ENCODE measurements at places on chromosomes 4 and X.

DNA sequence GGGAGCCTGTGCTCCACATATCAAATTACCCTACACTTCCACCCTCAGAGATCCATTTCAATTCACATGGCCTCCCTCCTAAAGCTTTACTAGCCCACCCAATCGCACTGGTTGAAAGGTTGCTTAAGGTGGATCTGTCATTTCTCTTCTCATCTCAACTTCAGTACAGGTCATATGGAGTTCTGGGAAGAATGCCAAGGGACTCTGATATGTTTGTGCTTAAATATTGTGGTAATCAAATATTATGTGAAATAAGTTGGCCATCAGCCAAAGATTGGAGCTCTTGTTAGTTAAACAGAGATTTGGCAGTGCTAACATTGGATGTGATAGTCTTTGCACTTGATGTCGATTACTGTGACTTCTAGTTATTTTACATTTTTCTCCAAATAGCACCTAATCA is 20.5 kb downstream of the SEPTIN6 start:
- no peak overlapping the region for H3K4me3 ChIP-seq
- no peak for DNase-seq
- H3K4me1 ChIP-seq, result peaks cover 15% of the 10 kb centered on the region
- H3K27me3 ChIP-seq, result no peaks in the 10 kb centered on the region
- peaks cover 54% of the 10 kb centered on the region for H3K36me3 ChIP-seq

GRCh38 chr4:79597266-79597665 is 189.2 kb upstream of the GK2 start:
- H3K4me3 ChIP-seq, result no peak overlapping the region
- no peak overlapping the region for H3K27ac ChIP-seq
- peaks cover 13% of the 10 kb centered on the region for H3K27me3 ChIP-seq
- no peak for DNase-seq

- H3K27me3 ChIP-seq, result peaks cover 5% of the 10 kb centered on the region
- H3K27ac ChIP-seq, result peak overlapping the region; percentile 92
- no peaks in the 10 kb centered on the region for H3K36me3 ChIP-seq
- H3K4me3 ChIP-seq, result peak overlapping the region; percentile 41
- H3K4me1 ChIP-seq, result peaks cover 27% of the 10 kb centered on the region
Measured at GRCh38 chr4:182975806-182976205, 58.6 kb upstream of the DCTD start.

DNA sequence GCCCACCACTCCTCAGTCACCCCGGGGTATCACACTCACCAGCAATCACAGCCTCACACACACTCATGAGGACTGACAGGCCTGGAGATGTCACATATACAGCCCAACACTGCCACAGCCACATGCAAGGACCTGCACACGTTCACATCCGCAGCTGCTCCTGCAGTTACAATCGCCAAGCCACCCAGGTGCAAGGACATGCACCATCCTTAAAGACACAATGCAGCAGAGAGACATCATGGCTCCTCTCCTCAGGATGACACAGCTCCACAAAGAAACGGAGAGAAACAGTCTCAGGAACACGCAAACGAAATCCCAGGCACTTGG is 1.1 kb downstream of the PCSK1N start:
- H3K27me3 ChIP-seq, result peaks cover 50% of the 10 kb centered on the region
- H3K4me1 ChIP-seq, result peaks cover 10% of the 10 kb centered on the region
- no peak overlapping the region for H3K27ac ChIP-seq
- H3K4me3 ChIP-seq, result peak overlapping the region; percentile 69
- DNase-seq, result no peak
- no peaks in the 10 kb centered on the region for H3K36me3 ChIP-seq

GRCh38 chrX:81708487-81708886 is 506.6 kb downstream of the SH3BGRL start:
- no peaks in the 10 kb centered on the region for H3K27me3 ChIP-seq
- DNase-seq, result no peak
- H3K4me3 ChIP-seq, result no peak overlapping the region
- no peak overlapping the region for H3K27ac ChIP-seq
- no peaks in the 10 kb centered on the region for H3K4me1 ChIP-seq

DNA sequence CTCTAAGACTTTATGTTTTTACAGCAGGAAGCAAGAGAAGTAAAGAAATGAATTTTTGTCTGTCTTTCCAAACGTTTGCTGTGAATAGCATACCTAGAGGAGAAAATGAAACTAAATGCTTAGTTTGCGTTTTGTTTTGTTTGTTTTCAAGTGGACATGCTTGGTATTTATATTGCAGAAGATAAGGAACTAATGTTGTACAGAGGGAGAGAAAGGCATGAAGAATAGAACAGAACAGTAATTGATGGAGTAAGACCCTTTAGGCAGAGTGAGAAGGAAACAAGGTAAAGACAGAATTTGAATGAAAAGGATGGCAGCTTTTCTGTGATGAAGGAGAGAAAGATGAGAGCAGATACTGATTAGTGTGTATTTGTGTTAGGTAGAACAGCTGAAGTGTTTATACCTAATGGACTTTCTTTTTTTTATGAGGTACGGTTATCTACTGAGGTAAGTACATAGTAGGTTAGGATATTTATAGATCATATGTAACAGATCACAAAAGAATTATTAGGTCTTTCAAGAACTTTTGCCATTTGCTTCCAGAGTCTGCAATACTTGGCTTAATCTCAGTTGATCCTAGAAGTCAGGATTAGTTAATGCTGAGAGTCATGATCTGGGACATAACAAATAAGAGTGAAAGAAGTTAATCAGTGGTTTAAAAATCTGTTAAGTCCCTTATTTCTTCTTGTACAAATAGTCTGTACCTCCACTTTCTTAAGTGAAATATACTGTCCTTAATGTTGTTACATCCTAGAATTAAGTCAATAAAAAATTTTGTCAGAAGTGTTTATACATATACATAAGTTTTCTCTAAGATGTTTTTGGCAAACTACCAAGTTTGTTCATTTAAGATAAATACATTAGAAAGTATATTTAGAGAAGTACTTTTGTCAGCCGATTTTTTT is 36.8 kb downstream of the FABP2 start:
- peak overlapping the region; percentile 66 for H3K4me3 ChIP-seq
- DNase-seq, result no peak

- H3K27me3 ChIP-seq, result no peaks in the 10 kb centered on the region
- no peak overlapping the region for H3K27ac ChIP-seq
- H3K36me3 ChIP-seq, result no peaks in the 10 kb centered on the region
- no peaks in the 10 kb centered on the region for H3K4me1 ChIP-seq
Measured at GRCh38 chrX:69066021-69066757, 99.1 kb downstream of the PJA1 start.

- H3K36me3 ChIP-seq, result no peaks in the 10 kb centered on the region
- no peak for DNase-seq
- H3K4me3 ChIP-seq, result no peak overlapping the region
- no peak overlapping the region for H3K27ac ChIP-seq
- no peaks in the 10 kb centered on the region for H3K27me3 ChIP-seq
Measured at GRCh38 chrX:129403974-129404669, 119.2 kb downstream of the SMARCA1 start.

DNA sequence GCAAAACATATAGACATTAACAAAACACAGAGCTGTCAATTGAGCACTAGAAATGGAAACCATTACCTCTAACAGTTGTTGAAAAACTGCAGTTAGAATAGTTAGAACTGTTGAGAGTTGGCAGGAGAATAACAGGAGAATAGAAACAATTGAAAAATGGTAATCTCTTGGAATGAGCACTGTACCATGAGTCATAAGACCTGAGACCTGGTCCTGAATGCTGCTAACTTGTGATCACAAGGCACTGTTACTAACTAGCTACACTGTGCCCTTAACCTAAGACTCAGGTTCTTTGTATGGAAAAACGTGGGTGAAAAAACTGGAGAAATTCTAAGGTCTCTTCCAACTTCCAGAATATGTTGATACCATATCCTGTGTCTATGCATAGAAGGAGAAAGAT is 29.3 kb downstream of the FAM114A1 start:
- H3K36me3 ChIP-seq, result no peaks in the 10 kb centered on the region
- H3K27ac ChIP-seq, result no peak overlapping the region
- H3K27me3 ChIP-seq, result no peaks in the 10 kb centered on the region
- no peak for DNase-seq
- H3K4me3 ChIP-seq, result no peak overlapping the region
- peaks cover 10% of the 10 kb centered on the region for H3K4me1 ChIP-seq

- no peak for DNase-seq
- no peak overlapping the region for H3K4me3 ChIP-seq
- H3K4me1 ChIP-seq, result peaks cover 6% of the 10 kb centered on the region
- peaks cover 18% of the 10 kb centered on the region for H3K36me3 ChIP-seq
- no peak overlapping the region for H3K27ac ChIP-seq
- no peaks in the 10 kb centered on the region for H3K27me3 ChIP-seq
Measured at GRCh38 chrX:41234962-41235361, 99.0 kb upstream of the DDX3X start.

- no peak for DNase-seq
- H3K36me3 ChIP-seq, result no peaks in the 10 kb centered on the region
- H3K27me3 ChIP-seq, result peaks cover 6% of the 10 kb centered on the region
- no peak overlapping the region for H3K4me3 ChIP-seq
- no peaks in the 10 kb centered on the region for H3K4me1 ChIP-seq
Measured at GRCh38 chrX:120036704-120037103, 40.8 kb downstream of the RHOXF2B start.

Data from activated T-helper 2 cell treated with anti-CD3 and anti-CD28 coated beads, Interferon-gamma antibody, Interleukin-2, Interleukin-4, amounts not matched to agents 10 μg/mL and 5 μg/mL and 100 μg/mL, durations not matched to agents 14 hours and 24 hours and 36 hours (primary cell).